ENCODE measurements at places on chromosomes 6 and 20.
A peak's percentile ranks its signal among the peaks of the same experiment; 100 is the strongest.

- no peak for DNase-seq
These were observed 17.2 kb downstream of the ENPP3 start for GRCh38 chr6:131654326-131654725.

DNA sequence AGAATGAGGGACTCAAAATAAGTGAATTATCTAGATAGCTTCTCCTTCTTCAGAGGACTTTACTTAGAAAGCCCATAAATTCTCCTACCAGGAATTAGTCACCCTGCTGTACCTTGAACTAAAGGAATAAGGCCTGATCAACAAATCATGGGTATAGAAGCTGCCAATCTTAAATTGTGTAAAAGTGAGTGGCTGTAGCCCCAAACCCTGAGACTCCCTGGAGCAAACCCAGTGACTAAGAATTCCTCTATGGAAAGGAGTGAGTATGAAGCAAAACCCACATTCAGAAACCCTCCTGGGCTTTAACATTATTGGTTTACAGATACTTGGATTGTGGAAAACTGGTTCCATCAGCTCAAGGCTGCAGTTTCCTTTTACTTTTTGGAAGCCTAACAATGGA is 285.8 kb upstream of the TBX18 start:
- no peak for DNase-seq

GRCh38 chr6:128511506-128511905 is 8.9 kb downstream of the PTPRK start:
- no peak for DNase-seq

DNA sequence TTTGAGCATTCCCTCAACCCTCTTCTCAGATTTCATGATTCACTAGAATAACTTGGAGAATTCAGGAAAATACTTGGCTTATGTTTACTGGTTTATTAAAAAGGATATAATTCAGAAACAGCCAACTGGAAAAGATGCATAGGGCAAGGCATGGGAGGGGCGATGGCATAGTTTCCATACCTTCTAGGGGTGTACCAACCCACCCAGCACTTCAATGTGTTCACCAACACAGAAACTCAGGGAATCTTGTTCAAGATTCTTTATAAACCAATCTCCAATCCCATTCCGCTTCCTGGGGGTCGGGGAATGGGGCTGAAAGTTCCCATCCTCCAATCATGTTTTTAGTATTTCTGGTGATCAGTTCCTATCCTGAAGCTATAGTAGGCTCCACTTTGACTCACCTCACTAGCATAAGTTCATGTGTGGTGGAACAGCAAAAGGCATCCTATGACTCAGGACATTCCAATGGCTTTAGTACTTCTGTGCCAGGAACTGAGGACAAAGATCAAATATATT is 164.4 kb downstream of the SIM1 start:
- peak; percentile 84 for DNase-seq

GRCh38 chr6:107554918-107555317 is 65.0 kb downstream of the SOBP start:
- DNase-seq: no peak

DNA sequence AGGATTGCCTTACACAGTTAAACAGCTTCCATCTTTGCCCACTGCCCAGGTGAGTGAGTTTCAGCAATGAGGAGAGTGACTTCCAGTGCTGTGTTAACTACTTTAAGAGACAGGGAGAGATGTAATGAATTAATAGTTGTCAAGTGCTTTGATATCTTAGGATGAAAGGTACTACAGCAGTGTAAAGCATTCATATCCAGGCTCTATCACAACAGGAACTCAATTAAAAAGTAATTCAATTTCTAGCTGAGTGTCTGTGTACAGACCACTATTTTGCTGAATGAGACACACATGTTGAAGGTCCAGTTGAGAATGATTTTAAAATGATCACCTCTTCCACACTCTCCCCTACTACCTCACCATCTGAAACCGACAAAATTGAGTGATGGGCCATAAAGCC is 70.7 kb upstream of the BEND3 start:
- no peak for DNase-seq

DNA sequence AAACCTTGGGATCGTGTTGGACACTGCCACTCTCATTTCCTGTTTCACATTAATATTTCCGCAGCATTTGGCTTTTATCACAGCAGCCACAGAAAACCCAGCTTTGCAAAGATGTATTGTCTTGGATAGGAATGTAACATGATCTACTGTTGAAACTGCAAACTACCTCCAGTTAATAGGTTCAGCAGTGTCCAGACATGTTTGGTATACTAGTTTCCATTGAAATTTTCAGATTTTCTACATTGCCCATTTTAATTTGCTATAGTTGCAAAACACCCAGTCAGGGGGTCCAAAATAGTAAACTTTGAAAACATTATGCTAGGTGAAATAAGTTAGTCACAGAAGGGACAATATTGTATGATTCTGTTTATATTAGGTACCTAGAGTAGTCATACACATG is 3.3 kb downstream of the ANKRD6 start:
- DNase-seq: no peak

DNA sequence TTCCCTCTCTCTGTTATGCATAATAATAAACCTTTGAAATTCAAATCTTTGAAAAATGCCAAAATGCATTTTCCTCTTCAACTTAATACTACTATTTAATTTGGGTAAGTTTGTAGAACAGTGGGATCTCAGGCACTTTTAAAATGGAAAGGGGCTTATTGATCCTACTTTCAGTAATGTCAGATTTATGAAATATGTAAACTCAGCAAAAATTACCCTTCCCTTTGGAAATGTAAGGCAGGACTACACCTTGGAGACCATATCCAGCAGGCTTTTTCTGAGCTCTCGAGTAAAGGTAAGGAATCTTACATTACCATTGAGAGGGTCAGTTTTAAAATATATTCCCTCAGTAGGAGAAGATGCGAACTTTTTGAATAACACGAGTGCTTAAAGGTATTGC is 149.0 kb downstream of the LAMP5 start:
- no peak for DNase-seq

Measured in amniotic stem cell (primary cell).